ENCODE measurements at places on chromosomes 7 and 10. TPM values are rescaled to one million over a fixed set of nuclear protein-coding genes. Genes with fewer than 3 reads are reported as not detected.
A peak's percentile ranks its signal among the peaks of the same experiment; 100 is the strongest.

GRCh38 chr10:104018471-104018870 lies 51.5 kb downstream of the SLK start:
- H3K27ac ChIP-seq, result no peak overlapping the region
- no peak for DNase-seq
- H3K27me3 ChIP-seq, result no peaks in the 10 kb centered on the region
- H3K4me3 ChIP-seq, result no peak overlapping the region

DNA sequence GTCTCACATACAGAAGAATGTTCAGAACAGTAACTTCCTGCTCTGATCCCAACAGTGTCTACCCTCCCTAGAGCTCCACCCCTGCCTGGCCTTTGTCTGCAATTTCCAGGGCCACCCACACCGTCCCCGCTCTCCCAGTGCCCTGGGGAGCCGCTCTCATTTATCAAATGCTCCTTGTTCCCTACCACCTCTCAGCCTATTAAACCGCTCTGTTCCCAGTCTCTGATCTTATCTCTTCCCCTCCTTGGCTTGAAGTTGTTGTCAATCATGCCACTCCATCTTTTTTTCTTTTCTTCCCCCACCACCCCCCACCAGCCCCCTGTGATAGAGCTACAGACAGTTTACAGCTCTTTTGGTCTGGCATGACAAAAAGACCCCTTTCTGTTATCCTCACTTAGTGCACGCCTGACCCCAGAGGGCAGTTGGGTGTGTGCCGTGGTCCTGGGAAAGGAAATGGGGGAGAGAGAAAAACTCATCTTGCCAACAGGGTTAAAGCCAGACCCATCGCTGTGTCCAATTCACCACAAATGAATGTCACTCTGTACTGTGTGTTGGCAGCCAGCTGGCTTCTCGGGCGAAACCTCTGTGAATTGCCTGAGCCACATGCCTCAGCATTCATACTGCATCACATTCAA lies 28.8 kb upstream of the HECTD2 start:
- H3K4me3 ChIP-seq, result no peak overlapping the region
- peaks cover 10% of the 10 kb centered on the region for H3K4me1 ChIP-seq
- H3K36me3 ChIP-seq, result no peaks in the 10 kb centered on the region
- H3K27me3 ChIP-seq, result no peaks in the 10 kb centered on the region
- H3K27ac ChIP-seq, result no peak overlapping the region
- no peak for DNase-seq

DNA sequence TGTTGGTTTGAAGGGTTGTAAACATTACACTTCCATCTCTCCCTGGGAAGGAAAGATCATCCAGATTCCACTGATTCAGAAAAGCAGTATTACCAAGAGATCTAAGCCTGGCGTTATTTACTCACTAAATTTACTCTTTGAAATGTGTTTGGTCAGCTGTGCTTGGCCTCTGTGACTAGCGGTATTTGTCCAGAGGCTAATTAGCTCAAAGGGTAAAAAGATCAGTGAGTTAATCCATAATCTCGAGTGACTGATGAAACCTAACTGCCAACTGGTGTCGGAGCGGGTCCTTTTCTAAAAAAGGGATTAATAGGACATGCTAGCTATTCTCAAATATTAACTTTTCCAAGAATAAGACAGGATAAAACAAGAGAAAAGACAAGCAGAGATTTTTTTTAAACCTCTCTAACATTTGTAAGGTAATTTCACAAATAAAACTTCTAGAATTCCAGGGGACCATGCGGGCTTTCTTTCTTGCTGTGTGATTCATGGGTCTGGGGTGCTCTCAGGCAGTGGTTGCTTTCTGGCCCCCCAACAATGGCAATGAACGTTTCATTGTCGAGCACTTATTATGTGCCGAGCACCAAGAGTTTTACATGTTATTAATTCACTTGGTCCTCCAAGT lies 247.3 kb upstream of the AOAH start:
- no peaks in the 10 kb centered on the region for H3K36me3 ChIP-seq
- H3K27ac ChIP-seq, result no peak overlapping the region
- DNase-seq, result no peak
- H3K4me1 ChIP-seq, result peaks cover 20% of the 10 kb centered on the region
- no peaks in the 10 kb centered on the region for H3K27me3 ChIP-seq

DNA sequence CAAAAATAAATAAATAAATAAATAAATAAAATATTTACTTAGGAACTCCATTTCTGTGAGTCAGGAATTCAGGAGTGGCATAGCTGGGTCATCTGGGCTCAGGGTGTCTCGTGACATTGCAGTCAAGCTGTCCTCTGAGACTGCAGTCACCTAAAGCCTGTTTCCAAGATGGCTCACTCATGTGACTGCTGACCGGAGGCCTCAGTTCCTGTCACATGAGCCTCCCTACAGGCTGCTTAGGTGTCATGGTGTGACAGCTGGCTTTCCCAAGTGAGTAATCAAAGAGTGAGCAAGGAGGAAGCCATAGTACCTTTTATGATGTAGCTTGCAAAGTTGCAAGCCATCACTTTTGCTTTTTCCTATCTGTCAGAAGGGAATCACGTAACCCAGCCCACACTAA lies 128.6 kb upstream of the KCTD7 start:
- peaks cover 5% of the 10 kb centered on the region for H3K27me3 ChIP-seq
- H3K4me1 ChIP-seq, result no peaks in the 10 kb centered on the region
- H3K4me3 ChIP-seq, result no peak overlapping the region
- H3K36me3 ChIP-seq, result no peaks in the 10 kb centered on the region

- no peak for DNase-seq
- H3K36me3 ChIP-seq, result no peaks in the 10 kb centered on the region
- no peaks in the 10 kb centered on the region for H3K4me1 ChIP-seq
- no peaks in the 10 kb centered on the region for H3K27me3 ChIP-seq
- H3K4me3 ChIP-seq, result no peak overlapping the region
Observed at GRCh38 chr7:1794888-1795542, 124.9 kb downstream of the ELFN1 start.

DNA sequence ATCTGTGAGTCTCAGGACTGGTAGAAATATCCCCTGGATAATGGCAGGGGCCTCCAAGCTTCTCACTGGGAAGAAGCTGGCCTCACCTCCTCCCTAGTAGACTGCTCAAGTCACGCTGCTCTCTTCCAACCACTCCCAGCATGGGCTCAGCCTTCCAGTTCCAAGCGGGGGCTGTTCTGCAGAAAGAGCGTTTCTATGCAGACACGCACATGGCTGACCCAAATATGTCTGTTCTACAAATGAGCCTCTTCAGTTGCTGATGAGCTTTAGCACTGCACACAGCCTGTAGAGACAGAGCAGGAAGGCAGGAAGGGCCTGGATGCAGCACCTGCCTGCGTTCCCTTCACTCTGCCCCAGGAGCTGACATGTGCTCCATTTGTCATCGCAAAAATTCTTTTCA lies 523.9 kb upstream of the MGMT start:
- no peak overlapping the region for H3K4me3 ChIP-seq
- no peak for DNase-seq
- no peaks in the 10 kb centered on the region for H3K27me3 ChIP-seq
- H3K27ac ChIP-seq, result no peak overlapping the region

GRCh38 chr7:70660154-70660818 lies 471.7 kb upstream of the GALNT17 start:
- H3K4me3 ChIP-seq, result no peak overlapping the region
- peak; percentile 54 for DNase-seq
- peaks cover 9% of the 10 kb centered on the region for H3K36me3 ChIP-seq
- H3K27ac ChIP-seq, result peak overlapping the region; percentile 76
- peaks cover 39% of the 10 kb centered on the region for H3K4me1 ChIP-seq

Gene TRRAP
- total RNA-seq, result 71.7 TPM

GRCh38 chr7:30143748-30144251 lies 9.0 kb downstream of the MTURN start:
- H3K27me3 ChIP-seq, result no peaks in the 10 kb centered on the region
- H3K4me1 ChIP-seq, result peaks cover 10% of the 10 kb centered on the region
- no peak overlapping the region for H3K27ac ChIP-seq
- peaks cover 2% of the 10 kb centered on the region for H3K36me3 ChIP-seq

- H3K27me3 ChIP-seq, result no peaks in the 10 kb centered on the region
- no peak for DNase-seq
- no peak overlapping the region for H3K4me3 ChIP-seq
- no peaks in the 10 kb centered on the region for H3K36me3 ChIP-seq
- no peak overlapping the region for H3K27ac ChIP-seq
Observed at GRCh38 chr10:91088300-91089140, 131.9 kb upstream of the PCGF5 start.

GRCh38 chr7:23487670-23488069 lies 17.4 kb upstream of the IGF2BP3 start:
- no peaks in the 10 kb centered on the region for H3K27me3 ChIP-seq
- no peak overlapping the region for H3K4me3 ChIP-seq

Gene PVRIG
- 78.0 TPM for total RNA-seq
